ENCODE measurements at places on chromosomes 3 and 15.

GRCh38 chr3:170128259-170128976 is 53.1 kb downstream of the PHC3 start:
- no peak for DNase-seq
- H3K4me3 ChIP-seq, result no peak overlapping the region

DNA sequence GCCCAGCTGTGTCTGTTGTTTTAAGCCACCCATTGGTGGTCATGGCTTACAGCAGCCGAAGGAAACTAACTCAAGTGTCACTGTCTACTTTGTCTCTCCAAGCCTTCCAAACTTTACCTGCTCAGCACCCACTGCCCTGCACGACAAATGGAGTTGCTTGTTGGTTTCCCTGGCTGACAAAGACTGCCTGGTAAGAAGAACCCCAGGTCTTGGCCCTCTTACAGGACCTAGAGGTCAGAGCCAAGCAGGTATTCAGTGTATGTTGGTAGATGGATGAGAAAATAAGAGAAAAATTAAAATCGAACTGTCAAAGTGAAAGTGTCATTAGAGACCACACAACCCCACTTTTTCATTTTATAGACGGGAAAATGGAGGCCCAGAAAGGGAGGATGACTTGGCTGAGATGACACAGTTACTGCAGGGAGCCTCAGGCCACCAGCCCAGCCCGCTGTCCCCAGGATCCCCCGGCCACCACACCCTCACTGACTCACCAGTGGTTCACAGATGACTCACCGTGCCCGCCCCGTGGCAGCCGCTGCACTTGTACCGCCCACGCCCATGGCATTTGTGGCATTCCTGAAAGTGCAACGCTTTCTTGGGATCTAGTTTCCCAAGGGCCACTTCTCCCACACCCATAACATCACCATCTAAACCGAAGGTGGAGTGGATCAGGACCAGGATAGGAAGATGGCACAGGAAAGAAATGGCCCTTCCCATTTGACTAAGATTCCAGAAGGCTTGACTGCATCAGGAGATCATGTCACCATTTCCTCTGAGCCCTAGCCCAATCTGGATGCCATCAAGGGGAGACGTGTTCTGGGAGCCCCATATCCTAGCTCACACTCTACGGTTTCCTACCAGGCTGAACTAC is 15.2 kb downstream of the SSUH2 start:
- H3K4me3 ChIP-seq, result no peak overlapping the region
- DNase-seq, result peak; percentile 94
- peaks cover 16% of the 10 kb centered on the region for H3K4me1 ChIP-seq
- H3K27ac ChIP-seq, result peak overlapping the region; percentile 85
- no peaks in the 10 kb centered on the region for H3K27me3 ChIP-seq

DNA sequence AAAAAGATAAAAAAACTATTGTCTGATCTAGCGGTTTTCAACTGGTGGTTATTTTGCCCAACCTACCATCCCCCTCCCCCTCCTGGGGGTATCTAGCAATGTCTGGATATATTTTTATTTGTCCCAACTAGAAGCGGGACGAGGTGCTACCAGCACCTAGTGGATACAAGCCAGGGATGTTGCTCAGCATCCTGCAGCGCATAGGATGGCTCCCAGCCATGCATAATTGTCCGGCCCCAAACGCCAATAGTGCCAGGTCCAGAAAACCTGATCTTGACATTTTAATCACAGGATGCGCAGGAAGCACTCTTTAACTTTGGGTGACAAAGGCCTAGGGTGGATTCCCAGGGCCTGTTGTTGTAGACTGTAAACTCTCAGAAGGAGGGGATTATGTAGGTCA is 17.0 kb upstream of the ARL8B start:
- no peaks in the 10 kb centered on the region for H3K36me3 ChIP-seq
- no peaks in the 10 kb centered on the region for H3K27me3 ChIP-seq
- H3K4me3 ChIP-seq, result no peak overlapping the region

DNA sequence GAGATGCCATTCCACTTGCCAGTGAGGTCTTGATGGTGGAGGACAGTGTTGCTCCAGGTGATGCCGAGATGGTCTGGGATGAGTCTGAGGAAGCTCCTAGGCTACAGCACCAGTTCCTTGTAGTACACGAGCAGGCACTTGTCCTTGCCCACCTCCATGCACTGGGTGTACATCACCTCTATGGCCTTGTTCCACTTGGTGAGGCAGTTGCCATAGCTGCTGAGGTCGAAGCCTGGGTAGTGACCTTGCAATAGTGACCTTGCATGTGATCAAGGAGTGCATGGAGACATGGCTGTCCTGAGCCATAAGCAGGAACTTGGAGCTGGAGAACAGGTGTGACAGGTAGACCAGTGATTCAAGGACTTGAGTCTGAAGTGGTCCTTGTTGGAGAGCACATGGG is 47.6 kb downstream of the CDIN1 start:
- H3K4me3 ChIP-seq, result no peak overlapping the region
- H3K27ac ChIP-seq, result no peak overlapping the region
- DNase-seq, result no peak
- no peaks in the 10 kb centered on the region for H3K36me3 ChIP-seq
- peaks cover 1% of the 10 kb centered on the region for H3K4me1 ChIP-seq

DNA sequence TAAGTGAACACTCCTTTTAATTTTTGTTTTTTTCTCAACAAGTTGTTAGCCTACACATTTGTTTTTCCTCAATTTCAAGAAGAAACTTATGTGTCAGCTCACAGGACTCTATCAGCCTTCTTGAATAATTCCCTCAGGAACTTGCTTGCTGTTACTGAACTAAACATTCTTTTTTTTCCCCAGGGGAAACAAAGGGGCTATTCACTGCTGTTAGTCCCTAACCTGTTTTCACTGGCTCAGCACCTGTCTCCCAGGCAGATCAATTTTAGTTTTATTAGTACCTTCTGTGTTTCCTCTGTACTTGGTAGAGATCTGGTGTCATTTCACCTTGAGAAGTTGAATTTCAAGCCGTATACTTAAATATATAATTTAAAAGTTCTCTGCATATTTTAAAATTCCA is 644.6 kb downstream of the CADM2 start:
- H3K27me3 ChIP-seq, result no peaks in the 10 kb centered on the region
- H3K4me1 ChIP-seq, result no peaks in the 10 kb centered on the region
- no peak overlapping the region for H3K27ac ChIP-seq
- no peak for DNase-seq
- H3K4me3 ChIP-seq, result no peak overlapping the region

DNA sequence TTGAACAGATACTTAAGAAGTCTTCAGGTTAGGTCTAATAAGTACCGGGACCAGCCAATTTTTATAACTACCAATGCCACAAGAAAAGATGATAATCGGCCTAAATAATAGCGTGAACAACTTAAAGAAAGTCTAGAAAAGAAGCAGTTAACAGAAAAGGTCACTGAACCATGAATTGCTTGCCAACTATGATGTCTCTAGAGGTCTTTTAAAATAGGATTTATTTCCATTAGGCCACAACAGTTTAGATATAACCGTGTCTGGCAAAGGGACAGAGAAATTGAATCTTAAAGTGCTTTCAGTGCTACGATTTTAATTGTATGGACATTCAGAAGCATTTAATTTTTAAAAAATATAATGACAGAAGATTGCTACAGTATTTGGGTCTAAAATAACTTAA is 1070.4 kb downstream of the ROBO1 start:
- no peaks in the 10 kb centered on the region for H3K36me3 ChIP-seq
- H3K4me1 ChIP-seq, result no peaks in the 10 kb centered on the region
- DNase-seq, result no peak
- H3K27me3 ChIP-seq, result no peaks in the 10 kb centered on the region
- H3K4me3 ChIP-seq, result no peak overlapping the region

GRCh38 chr15:99009741-99010330 is 2.2 kb upstream of the PGPEP1L start:
- DNase-seq, result no peak
- H3K4me1 ChIP-seq, result peaks cover 19% of the 10 kb centered on the region
- H3K4me3 ChIP-seq, result no peak overlapping the region
- no peaks in the 10 kb centered on the region for H3K36me3 ChIP-seq
- no peaks in the 10 kb centered on the region for H3K27me3 ChIP-seq

- no peak overlapping the region for H3K4me3 ChIP-seq
- DNase-seq, result no peak
- no peaks in the 10 kb centered on the region for H3K36me3 ChIP-seq
- H3K4me1 ChIP-seq, result no peaks in the 10 kb centered on the region
Measured at GRCh38 chr3:39705351-39705900, 104.0 kb upstream of the MYRIP start.

- no peak overlapping the region for H3K27ac ChIP-seq
- H3K27me3 ChIP-seq, result no peaks in the 10 kb centered on the region
- H3K4me1 ChIP-seq, result no peaks in the 10 kb centered on the region
- DNase-seq, result no peak
- H3K36me3 ChIP-seq, result no peaks in the 10 kb centered on the region
- no peak overlapping the region for H3K4me3 ChIP-seq
Measured at GRCh38 chr3:71345429-71346040, 238.0 kb downstream of the FOXP1 start.
